ENCODE measurements at places on chromosomes 16 and 17.

DNA sequence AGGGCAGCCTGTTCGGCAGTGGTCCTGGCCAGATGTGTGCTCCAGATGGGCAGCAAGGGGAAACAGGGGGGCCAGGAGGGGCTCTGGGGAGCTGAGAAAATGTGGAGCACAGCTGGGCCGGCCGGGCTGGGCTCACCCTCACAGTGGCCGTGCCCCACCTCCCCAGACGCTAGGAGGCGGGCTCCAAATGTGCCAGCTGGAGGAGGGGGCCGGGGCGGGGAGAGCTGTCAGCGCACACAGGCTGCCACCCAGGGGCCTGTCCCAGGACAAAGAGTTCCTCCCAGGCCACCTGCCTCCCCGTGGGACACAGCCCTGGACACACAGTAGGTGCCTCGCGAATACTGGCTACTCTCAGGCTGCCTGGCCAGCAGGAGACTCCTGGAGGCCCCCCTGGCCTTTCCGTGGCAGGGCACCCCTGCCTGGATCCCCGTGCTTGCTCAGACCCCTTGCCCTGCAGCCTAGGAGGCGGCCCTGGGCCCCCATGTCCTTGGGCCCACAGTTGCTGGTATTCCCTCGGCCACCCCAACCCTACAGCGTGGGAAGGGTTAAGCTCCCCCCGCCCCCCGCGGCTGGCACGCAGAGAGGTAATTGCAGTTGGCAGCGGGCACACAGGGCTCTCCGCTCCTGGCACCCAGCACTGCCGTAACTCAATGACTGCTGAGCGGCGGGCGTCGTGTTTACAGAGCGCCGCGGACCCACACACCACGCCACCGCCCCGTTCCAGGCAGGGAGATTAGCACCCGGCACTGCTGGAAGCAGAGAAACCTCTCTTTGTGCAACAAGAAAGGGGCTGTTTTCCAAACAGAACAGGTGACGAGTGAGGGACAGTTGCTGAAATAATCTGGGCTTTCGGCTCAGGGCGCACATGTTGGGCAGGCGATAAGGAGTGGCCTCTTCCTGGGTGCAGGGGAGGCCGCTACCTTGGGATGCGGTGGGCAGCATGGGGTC, 32.2 kb downstream of the BAHCC1 start:
- DNase-seq, result no peak

- no peak for DNase-seq
These were observed 196.7 kb upstream of the GSE1 start for GRCh38 chr16:85416228-85417109.

GRCh38 chr17:39240631-39241030, 14.9 kb upstream of the STAC2 start:
- DNase-seq, result no peak

- no peak for DNase-seq
These were observed 178.1 kb upstream of the CCL2 start for GRCh38 chr17:34076743-34077631.

GRCh38 chr17:4453812-4454591, 20.3 kb downstream of the SPNS3 start:
- no peak for DNase-seq

GRCh38 chr16:29744541-29745101, 1.2 kb downstream of the C16orf54 start:
- no peak for DNase-seq

GRCh38 chr16:88351491-88352101, 31.2 kb upstream of the ZNF469 start:
- no peak for DNase-seq

DNA sequence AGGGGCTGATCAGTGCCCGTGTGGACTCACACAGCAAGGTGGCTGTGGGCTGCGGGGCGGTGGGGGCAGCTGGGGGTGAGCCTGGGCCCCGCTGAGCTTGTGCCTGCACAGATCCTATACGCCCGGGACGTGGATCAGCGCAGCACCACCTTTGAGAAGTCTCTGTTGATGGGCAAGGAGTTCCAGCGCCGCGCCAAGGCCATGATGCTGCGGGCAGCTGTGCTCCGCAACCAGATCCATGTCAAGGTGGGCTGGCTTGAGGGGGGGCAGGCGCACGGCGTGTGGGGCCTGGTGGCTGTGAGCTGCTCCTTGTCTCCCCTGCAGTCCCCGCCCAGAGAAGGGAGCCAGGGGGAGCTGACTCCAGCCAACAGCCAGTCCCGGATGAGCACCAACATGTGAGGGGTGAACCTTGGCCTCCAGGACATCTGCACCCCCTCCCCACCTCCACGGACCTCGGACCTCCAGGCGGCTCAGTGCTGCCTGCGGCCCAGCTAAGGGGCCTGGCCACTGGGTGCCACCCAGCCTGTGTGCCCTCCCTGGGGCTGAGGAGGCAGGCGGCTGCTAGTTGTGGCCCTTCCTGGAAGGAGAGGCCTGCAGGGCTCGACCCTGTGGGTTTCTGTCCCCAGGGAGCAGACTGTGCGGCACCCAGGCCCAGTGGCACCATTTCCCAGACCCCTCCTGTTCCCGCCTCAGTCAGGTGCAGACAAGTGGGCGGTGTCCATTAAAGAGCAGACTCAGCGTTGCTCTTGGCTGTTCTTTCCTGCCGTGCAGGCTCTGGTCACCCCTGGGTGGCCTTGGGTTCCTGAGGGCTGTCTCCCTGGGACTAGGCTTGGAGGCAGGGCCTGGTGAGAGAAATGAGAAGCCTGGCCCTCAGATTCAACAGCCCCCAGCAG, 5.3 kb downstream of the GPS1 start:
- DNase-seq, result no peak

- DNase-seq, result peak; percentile 99
These were observed at the start of gene SLC38A10 for GRCh38 chr17:81295031-81295675. TSS of gene SLC38A10 (minus strand) at chr17:81295307. CDS start at chr17:81294921, 386 bp downstream.

DNA sequence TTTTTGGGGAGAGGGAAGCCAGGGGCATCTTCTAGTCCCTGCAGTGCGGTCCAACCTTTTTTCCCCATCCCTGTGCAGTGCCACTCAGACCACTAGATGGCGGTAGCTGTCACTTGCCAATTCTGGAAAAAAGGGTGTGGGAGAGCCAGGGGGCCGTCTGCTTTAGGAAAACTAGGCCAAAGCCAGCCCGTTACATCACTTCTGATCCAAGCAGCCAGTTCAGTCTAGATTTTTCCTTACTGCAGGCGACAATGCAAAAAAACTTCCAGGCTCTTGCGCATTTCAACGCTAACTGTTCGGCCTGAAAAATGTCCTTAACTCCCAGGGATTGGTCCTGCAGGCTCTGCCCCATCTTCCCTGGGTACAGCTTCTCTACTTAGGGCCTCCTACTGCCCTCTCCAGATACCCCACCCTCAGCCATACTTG, 69.2 kb upstream of the CES5A start:
- no peak for DNase-seq

DNA sequence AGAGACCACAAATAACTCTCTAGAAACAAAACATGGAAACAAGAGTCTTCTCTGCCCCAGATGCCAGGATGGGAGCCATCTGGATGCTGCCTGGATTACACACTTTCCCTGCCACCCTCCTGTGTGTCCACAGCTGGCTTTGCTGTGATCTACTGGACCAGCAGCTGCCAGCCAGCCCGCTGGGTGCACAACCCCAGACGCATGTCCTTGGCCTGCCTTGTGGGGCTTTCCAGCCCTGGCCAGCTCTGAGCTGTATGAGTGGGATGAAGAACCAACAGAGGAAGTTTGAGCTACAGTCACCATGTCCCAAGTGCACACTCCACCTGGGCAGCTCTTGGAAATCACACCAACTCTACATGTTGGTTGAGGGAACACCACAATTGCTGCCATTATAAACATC, 57.0 kb upstream of the TNRC6C start:
- DNase-seq, result no peak

- DNase-seq, result no peak
These were observed 262.7 kb upstream of the KCNJ16 start for GRCh38 chr17:69812240-69812837.

DNA sequence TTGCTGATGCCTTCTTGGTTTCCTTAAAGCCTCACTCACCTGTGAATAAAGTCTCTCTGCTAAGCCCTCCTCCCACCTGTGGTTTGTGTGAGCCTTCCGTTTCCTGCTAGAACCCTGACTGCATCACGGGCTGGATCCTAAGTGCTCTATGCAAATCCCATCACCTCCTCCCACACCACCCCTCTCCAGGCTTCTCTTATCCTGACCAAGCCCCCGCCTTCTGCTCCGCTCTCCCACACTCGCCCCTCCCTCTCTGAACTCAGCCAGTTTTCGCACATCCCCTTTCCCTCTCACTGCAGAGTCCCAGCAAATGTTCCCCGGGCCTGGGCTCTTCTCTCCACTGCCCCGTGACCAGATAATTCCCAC, 51.8 kb downstream of the PIMREG start:
- no peak for DNase-seq

GRCh38 chr17:16872351-16873173, 99.4 kb downstream of the TNFRSF13B start:
- no peak for DNase-seq

- DNase-seq, result no peak
These were observed 293.7 kb downstream of the SEC14L1 start for GRCh38 chr17:77434136-77435114.

GRCh38 chr17:19359856-19360255, 2.7 kb downstream of the B9D1 start:
- no peak for DNase-seq

DNA sequence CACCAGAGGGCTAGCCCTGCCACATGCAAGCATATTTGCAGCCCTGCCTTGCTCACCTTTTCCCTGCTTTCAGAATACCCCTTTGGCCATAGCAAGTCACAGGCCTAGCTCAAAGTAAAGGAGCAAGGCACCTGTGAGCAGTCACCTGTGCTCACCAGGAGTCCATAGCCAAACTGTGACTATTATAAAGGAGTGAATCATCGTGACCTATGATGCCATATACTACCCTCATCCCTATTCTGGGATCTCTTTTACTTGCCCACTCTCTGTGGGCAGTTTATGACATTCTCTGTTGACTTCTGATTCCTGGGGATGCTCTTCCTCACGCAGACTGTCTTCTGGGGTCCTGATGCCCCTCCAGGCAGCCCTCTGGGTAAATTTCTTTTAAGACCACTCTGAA, 200.5 kb upstream of the NLRP1 start:
- DNase-seq, result no peak

GRCh38 chr16:10240854-10241613, 58.8 kb upstream of the GRIN2A start:
- DNase-seq, result no peak

GRCh38 chr17:69117855-69118784, 23.6 kb downstream of the ABCA6 start:
- DNase-seq, result no peak

DNA sequence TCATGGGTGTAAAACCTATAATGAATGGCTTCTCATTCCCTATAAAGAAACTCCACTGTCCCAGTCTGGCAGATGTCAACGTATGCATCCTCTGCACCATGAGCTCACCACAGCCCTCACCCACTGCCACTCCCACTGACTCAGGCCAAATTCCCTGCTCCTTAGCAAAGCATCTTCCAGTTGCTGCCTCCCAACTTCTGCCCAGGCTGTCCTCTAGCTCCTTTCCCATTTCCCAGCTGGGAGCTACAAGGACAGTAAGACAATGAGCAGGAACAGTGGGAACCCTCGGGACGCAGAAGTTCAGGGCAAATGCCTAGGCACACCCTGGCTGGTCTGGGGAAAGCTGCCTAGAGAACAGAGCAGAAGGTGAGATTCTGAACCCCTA, 9.1 kb upstream of the THAP11 start:
- no peak for DNase-seq

GRCh38 chr17:48445248-48445620, 15.2 kb upstream of the SKAP1 start:
- DNase-seq, result no peak

- no peak for DNase-seq
These were observed 56.6 kb upstream of the GSE1 start for GRCh38 chr16:85556456-85557082.

DNA sequence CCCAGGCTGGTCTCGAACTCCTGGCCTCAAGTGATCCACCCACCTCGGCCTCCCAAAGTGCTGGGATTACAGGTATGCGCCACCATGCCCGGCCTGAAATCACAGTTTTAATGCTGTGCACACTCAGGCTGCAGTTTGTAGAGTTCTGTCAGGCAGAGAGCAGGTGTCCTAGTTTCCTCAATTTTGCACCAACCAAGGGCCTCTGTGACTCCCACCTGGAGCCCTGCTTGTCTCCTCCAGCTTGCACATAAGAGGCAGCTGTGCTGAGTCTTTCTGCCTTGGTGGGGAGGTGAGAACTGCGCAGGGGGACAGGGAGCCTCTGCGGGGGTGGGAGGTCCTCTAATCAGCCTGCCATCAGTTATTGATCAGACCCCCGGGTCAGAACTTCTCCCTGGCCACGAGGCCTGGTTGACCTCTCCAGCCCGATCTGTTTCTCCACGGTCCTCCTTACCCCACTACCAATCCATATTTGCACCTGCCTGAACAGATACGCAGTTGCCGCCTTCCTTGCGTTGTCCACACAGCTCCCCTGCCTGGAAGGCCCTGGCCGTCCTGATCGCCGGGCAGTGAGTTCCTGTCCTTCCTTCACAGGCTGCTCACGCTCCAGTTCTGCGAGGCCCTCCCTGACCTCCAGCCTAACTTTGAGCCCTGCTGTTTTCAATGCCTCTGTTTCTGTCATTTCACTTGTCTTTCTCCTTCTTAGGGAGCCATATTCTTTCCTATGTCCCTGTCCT, 48.1 kb upstream of the SIAH1 start:
- DNase-seq, result no peak

DNA sequence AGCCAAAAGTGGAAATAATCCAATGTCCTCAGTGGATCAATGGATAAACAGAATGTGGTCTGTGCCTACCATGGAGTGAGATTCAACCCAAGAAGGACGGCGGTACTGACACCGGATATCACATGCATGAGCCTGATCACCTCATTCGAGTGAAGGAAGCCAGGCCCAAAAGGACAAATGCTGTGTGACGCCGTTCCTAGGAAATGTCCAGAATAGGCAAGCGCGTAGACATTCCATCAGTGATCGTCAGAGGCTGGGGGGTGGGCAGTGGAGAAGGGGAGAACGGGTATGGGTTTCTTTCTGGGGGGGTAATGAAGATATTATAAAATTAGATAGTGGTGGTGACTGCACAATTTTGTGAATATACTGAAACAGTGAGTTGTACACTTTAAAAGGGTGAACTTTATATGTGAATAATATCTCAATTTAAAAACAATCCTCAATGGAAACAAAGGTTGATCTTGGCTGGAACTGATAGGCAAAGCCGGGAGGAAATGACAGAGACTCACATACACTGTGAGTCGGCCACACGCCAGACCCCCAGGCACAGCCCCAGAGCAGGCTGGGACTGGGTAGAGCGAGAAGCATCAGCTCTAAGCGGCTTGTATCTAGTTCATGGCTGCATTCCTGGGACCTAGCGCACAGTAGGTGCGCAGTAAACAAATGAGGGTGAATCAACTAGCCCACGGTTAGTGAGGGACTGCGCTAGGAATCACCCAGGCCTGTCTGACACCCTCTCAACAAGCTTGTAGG, 3.5 kb downstream of the DBNDD1 start:
- DNase-seq, result no peak

DNA sequence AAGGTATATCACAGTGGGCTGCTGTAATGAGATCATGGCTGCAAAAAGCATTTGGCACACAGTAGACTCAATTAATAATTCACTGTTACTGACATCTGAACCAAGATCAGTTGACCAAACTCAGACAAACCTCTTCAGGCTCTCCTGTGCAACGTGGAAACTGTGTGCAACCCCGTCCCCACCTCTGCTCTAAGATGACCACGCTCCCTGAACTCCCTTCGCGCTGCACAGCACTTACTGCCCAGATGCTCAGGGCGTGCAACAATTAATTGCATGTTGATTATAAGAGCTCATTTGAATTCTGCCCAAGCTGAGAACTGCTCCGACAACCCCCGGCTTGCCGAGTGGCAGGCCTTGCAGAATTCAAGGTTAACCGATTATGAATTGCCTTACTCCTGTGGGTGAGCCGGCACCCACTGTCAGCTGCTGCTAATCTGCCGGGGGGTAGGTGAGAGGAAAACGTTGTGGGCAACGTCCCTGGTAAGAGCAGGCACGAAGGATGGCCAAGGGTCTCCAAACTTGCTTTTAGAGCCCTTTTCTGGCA, 1.3 kb upstream of the GSG1L start:
- DNase-seq, result no peak

All from D721Med (cell line).